ENCODE measurements at places on chromosomes 12 and 14.

DNA sequence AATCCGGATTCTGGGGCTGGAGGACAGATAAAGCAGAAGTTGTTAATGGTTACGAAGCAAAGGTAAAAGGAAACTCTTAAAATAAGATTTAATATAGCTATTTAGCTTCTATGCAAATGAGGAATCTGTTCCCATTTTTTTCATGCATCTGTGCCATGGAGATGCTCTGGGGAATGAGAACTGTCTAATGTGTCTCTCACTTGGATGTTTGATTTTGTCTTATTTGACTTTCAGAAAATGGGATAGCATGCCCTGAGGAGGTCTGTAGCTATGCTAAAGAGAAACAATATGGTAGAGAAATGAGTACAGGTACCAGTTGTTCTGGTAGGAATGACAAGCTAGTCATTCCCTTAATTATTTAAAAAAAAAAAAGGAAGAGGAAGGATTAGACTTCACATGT, 24.3 kb downstream of the C12orf76 start:
- DNase-seq = no peak

DNA sequence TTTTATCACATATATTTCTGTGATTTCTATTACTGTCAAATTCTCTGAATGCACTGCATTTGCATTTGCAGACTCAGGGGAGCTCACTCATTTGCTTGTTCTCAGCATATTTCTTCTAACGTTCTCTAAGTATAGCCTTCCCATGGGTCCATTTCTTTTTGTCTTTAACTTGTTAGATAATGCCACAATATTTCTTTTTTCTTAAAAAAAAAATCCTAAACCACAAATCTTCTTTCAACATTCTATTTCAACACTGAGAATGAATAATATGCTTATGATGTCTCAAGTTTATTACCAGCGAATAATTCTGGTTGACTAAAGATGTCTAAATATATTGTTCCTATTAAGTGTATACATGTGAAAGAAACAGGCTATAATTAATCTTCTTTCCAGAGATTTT, 200.2 kb downstream of the ANO6 start:
- DNase-seq = no peak

- no peak for DNase-seq
Measured at GRCh38 chr14:58643366-58643765, 5.6 kb downstream of the DACT1 start.

GRCh38 chr12:90323217-90323616, 614.6 kb upstream of the ATP2B1 start:
- no peak for DNase-seq

DNA sequence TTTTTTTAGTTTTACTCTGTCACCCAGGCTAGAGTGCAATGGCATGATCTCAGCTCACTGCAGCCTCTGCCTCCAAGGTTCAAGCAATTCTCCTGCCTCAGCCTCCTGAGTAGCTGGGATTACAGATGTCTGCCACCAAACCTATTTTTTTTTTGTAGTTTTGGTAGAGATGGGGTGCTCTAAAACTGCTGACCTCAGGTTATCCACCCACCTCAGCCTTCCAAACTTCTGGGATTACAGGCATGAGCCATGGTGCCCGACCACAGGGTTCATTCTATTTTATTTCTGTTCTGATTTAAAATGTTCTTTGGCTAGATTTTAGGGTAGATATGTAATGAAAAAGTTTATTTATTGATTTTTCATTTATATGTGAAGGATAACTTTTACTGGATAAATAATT, 1062.8 kb upstream of the NOVA1 start:
- no peak for DNase-seq

DNA sequence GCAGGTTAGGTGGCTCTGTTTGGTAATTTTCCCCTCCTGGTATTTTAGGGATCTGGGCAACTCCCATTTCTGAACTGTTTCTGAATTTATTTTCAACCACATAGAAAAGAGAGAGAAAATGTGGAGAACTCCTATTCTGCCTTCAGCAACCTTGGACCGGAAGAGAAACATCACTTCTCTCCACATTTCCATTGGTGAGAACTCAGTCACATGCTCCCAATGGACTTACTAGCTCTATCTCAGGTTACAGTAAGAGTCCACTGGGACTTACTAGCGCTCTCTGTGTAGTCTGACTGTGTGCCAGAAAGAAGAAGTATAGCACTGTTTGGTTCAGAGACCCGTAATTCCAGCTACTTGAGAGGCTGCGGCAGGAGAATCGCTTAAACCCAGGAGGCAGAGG, 383.2 kb downstream of the DUSP6 start:
- DNase-seq = no peak

GRCh38 chr12:132321321-132322118, 7.9 kb downstream of the GALNT9 start:
- DNase-seq = no peak
